Sigmoid colon (tissue), 7 donors: ENCODE measurements at places on chromosomes 12 and 14. TPM values are rescaled to one million over a fixed set of nuclear protein-coding genes. Genes with fewer than 3 reads are reported as not detected.
A peak's percentile ranks its signal among the peaks of the same experiment; 100 is the strongest.

- no peak for DNase-seq
Observed at GRCh38 chr12:104873374-104873773, 84.7 kb downstream of the SLC41A2 start.

- no peak for DNase-seq
Observed at GRCh38 chr14:54516709-54517108, 7.0 kb downstream of the CGRRF1 start.

GRCh38 chr12:40314927-40315326 lies 90.1 kb downstream of the LRRK2 start:
- DNase-seq: no peak

DNA sequence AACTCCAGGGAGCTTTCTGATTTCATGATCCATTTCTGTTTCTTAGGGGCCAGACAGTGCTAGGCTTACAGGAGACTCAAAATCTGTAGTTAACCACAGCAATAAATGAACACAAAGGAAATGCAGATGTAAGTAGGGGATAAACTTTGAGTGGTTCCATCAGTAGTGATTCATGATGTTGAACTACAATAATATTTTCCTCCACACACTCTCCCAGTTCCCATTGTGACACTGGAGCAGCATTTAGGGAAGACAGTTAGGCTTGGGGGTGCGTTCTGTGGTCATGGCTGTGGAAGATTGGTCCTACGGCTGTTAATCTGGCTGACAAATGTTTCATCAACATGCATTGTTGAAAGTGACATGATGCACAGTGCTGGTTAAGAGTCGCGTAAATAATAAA lies 66.9 kb downstream of the HMGA2 start:
- no peak for DNase-seq

GRCh38 chr14:61932974-61933373 lies 170.8 kb downstream of the SNAPC1 start:
- no peak for DNase-seq

GRCh38 chr14:52473557-52473956 lies 78.7 kb downstream of the TXNDC16 start:
- DNase-seq: no peak

GRCh38 chr12:14216405-14217294 lies 148.8 kb upstream of the ATF7IP start:
- no peak for DNase-seq

DNA sequence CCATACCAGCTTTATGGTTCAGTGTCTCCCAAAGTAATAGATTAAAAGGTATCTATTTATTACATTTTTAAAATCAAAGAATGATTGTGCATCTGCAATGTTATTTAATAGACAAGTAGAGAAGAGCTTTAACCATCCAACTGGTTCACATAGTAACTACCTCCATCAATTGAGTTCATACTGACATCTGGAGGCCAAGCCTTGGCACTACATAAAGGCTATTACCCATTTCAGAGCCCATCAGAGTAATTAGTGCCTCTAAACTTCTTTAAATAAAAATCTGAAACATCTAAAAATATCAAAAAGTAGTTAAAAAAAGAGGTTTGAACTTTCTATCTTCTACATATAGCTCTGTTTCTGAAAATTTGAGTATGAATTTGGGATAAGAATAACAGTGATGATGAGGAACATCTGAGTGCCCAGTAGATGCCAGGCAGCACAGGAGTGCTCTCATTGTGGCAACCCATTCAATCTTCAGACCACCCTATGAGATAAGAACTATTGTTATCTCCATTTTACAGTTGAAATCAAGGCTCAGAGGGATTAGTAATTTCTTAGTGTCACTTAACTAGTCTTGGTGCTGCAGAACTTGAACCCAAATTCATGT lies 132.9 kb upstream of the DAAM1 start:
- no peak for DNase-seq

- no peak for DNase-seq
Observed at GRCh38 chr12:69851976-69852375, 26.9 kb downstream of the MYRFL start.

DNA sequence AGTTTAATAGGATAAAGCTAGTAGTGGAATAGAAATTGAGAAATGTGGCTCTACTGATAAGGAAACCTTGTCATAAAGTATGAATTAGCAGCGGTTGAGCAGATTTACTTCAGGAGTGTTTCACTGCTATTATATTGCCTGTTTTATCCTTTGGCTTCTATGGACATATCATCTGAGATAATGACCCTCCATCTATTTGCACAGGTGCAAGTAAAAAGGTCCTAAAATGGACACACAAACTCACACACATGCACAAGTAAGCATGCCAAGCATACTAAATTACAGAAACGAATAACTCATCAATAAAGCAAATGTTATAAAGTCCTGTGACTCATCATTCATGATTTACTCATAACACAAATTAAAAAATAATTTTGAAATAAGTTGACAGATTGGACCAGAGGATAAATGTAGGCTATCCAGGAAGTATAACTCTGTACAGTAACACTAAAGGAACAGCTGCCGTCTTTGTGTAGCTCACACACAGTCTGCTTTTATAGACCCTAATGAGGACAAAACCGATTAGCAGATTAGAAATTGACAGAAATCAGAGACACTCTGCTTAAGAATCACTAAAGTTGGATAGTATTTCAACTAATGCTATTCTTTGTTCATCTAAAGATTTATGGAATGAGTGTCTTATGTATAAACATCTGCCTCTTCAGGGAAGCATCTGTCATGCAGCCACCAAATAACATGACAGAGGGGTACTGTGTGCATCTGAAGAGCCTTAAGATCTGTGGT lies 73.9 kb downstream of the SYT1 start:
- no peak for DNase-seq

DNA sequence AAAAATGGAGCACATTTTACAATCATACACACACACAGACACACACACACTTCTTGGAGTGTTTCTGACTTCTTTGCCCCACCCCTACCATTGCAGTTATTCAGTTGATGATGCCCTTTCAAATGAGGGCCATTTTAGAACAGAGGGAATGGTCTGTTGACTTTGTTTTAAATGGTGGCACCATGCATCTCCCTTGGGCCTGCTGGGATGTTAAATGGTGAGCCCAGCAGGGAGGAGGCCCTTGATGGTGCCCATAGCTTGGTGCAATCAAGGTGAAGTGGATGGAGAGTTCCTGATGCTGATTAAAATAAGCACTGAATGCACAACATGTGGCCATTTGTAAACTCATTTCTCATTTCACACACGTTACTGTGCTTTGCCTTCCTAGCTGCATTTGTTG lies 13.3 kb downstream of the C12orf75 start:
- DNase-seq: no peak

- DNase-seq: no peak
Observed at GRCh38 chr12:89051065-89051677, 301.1 kb downstream of the DUSP6 start.

GRCh38 chr12:4243091-4243490 lies 30.5 kb upstream of the CCND2 start:
- no peak for DNase-seq

GRCh38 chr12:30448038-30448437 lies 247.6 kb downstream of the IPO8 start:
- no peak for DNase-seq

DNA sequence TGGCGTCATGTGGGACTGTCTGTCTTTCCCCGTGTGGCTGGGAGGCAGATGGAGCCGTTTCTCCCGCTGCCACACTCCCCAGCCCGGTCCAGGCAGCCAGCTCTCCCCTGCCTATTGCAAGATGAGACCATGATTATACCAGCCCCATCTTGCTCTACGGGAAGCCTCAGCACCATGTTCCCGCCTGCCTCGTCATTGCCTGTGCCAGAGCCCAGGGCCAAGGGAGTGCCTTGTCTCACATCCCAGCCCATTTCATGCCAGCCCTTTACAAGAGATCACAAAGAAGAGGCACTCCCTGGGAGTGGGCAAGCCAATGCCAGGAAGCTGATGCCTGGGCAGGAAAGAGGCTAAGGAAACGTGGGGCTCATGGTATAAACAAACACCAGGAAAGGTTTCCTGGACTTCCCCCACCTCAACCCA lies 23.9 kb downstream of the GPR68 start:
- DNase-seq: no peak

DNA sequence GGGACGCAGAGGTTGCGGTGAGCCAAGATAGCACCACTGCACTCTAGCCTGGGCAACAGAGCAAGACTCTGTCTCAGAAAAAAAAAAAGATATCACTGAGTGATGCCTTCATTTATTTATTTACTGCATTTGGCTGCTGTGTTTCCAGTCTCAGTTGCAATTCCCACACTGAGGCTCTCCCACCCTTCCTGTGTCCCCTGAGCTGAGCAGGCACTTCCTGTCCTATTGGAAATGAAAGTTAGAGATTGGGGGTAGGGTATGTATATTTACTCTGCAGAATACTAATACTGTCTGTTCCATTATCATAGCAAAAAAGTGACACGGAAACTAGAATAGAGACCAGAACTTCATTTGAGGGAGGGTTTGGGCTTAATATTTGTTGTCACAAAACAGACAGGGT lies 1.6 kb upstream of the RBMS2 start:
- DNase-seq: no peak

DNA sequence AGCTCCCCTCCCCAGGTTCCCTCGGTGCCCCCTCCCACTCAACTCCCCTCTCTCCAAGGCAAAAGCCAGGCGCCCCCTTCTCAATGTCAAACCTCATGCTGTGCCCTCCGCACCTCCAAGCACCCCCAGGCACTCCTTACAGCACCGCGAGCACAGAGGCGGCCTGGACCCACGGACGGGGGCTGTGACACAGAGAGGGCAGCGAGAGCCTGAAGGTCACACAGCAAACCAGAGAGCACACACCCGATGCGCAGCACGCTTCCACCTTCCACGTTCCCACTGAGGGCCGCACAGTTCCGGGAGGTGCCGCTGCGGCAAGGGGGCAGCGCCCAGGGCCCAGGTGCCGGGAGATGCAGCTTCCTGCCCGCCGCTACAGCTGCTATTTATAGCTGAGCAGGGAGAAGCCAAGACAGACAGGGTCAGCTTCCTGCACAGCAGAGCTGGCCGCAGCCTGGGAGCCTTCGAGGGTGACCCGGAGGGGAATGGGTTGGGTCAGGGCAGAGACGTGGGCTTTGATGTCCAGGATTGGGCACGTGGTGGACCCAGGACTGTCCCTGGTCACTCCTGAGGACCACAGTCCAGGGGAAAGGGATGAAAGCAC lies 12.9 kb downstream of the NCOR2 start:
- peak; percentile 57 for DNase-seq

DNA sequence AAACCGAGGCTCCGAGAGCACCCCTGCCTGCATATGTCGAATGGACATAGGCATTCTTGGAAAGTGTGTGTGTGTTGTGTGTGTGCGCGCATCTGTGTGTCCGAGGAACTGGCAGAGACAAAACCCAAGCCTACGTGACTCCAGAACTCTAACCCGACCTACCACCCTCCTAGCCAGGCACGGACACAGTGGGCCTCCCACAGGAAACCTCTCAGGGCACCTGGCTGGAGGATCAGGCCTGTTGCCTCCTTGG lies 556 bp upstream of the PGF start:
- DNase-seq: no peak

DNA sequence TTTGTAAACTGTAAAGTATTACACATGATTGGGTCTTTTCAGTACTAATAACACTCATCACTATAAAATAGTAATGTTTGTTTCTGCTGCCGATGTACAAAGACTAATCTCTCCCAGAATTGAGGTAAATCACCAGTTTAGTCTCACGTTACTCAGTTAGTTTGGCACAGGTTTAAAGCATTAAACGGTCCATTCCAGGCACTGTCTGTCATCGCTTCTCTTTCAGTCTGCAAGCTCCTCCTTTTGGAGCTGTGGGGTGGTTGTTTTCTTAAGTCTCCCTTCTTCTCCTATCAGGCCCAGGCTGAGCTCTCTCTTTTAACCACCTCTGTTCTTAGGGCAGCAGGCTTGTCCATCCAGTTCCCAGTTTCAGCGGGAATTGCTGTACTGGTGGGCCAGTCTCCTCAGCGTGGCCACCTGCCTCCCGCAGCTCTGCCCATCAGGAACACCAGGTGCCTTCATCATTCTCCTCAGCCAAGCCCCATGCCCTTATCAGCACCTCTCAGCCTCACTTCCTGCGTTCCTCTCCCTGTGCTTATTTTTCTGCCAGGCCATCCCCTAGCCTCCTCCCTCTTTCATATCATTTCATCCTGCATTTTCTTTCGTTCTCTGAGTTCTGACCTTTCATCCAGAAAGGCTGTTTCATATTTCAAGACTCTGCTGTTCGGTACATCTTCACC lies 149.0 kb downstream of the TGFB3 start:
- DNase-seq: no peak

DNA sequence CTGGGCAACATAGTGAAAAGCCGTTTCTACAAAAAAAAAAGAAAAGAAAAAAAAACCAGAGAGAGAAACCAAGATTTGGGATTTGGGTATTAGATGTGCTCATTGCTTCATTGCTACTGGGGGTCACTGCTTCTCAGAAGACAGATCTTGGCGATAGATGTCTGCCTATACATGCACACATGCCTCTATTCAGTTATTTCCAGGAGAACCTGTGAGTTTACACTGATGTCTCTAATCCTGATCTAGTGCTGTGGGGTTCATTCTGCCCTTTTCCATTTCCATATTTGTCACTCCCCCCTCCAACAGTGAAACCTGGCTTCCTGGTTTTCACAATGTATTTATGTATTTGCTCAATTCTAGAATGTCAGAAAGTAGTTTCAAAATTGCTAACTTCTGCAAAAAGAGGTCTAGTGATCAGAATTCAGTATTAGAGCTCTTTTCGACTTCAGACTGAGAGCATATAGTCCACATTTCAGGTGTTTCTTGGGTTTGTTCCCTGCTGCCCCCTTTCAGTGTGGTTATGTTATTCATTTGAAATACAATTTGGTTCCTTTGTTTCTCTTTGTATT lies 111.0 kb downstream of the SLC25A47 start:
- DNase-seq: no peak

DNA sequence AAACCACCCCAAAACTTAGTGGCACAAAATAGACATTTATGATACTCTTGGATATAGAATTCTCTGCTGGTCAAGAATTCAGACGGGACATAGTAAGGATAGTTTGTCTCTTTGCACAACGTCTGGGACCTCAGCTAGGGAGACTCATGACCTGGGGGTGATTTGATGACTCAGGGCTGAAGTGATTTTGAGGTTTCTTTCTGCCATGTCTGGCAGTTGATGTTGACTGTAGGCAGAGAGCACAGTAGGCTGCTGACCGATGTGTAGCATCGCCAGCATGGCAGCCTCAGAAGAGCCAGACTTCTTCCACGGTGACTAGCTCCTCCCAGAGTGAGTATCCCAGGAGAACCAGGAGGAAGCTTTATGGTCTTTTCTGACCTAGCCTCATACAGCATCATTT lies 88.9 kb upstream of the FRMD6 start:
- no peak for DNase-seq

The TDRD9 gene
- 4.6 TPM for total RNA-seq

The KRT77 gene
- not detected for total RNA-seq

The PTGR2 gene
- 11.4 TPM for total RNA-seq

The TSPAN19 gene
- not detected for total RNA-seq

The ESPL1 gene
- 0.28 TPM for total RNA-seq

The ANO2 gene
- total RNA-seq: 3.3 TPM

The POTEG gene
- not detected for total RNA-seq

The NPFF gene
- total RNA-seq: not detected

The FAIM2 gene
- total RNA-seq: 5.8 TPM

The PPP4R4 gene
- 3.0 TPM for total RNA-seq

The GPRC5D gene
- not detected for total RNA-seq
